ENCODE measurements at places on chromosomes 12 and 14.

- no peak for DNase-seq
These were observed 18.2 kb downstream of the IFNG-AS1 start for GRCh38 chr12:68007466-68007865.

- DNase-seq, result no peak
These were observed 249.5 kb upstream of the CLEC14A start for GRCh38 chr14:38505221-38505972.

GRCh38 chr12:58321414-58321813, 380.0 kb downstream of the ATP23 start:
- DNase-seq, result no peak

- peak; percentile 71 for DNase-seq
These were observed at the start of gene PELI2 for GRCh38 chr14:56117765-56118610. Gene PELI2, plus strand, starts transcription at chr14:56118411. Its CDS starts 250 bp downstream, at chr14:56118661.

DNA sequence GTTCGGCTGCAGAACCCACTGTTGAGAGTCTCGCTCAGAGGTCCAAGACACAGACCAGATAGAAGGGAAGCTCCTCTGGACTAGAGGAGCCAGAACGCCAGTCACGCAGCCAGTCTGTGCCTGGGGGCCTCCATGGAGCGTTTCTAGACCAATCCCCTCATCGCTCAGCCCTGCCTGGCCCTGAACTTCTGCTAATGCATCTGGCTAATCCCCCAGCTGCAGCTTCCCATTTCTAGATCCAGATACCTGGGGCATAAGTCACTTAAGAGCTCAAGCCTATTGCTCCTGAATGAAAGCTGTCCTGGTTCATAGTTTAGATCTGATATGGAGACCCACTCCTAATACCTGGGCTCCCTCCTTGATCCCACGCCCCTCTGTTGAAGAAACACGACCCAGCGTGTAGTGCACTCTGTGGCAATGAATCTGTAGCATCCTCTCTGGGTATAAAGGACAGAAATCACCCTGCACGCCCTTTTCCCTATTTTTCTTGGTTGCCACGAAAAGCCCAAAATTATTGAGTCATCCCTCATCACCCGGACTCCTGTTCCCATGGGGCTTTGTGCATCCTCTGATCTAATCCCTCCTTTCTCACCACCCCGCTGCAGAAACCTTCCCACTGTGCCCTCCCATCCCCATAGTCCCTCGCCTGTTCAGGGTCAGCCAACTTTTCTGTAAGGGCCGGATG, 341.6 kb upstream of the FKBP4 start:
- no peak for DNase-seq

DNA sequence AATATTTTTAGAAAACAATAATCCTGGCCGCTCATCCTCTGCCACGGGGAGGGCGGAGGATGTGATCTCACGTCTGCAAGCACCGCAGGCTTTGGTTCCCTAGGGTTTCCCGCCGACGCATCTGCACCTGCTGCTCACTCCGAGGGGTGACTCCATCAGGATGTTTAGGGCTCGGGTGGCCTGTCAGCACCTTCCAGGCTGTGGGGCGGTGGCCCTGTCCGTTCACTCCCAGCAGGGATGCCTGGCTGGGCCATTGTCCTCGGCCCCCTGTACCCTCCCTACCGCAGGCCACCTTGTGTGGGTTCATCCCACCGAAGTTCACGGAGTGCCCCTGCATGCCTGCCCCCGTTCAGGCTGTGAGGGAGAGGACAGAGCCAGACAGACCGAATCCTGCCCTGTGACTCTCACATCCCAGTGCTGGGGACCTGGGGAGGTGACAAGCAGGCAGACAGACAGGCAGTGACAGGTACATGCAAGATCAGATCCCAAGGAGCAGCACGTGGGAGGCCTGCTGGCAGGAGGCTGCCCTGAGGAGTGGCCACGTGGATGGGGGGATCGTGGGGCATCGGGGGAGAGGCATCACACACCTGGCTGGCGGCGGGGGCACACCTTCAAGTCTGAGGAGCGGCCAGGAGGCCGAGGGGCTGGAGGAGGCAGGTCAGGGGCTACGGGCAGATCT, 112.6 kb downstream of the ADGRD1 start:
- no peak for DNase-seq

- DNase-seq, result peak; percentile 50
These were observed 37.3 kb upstream of the ADGRD1 start for GRCh38 chr12:130916241-130916911.

DNA sequence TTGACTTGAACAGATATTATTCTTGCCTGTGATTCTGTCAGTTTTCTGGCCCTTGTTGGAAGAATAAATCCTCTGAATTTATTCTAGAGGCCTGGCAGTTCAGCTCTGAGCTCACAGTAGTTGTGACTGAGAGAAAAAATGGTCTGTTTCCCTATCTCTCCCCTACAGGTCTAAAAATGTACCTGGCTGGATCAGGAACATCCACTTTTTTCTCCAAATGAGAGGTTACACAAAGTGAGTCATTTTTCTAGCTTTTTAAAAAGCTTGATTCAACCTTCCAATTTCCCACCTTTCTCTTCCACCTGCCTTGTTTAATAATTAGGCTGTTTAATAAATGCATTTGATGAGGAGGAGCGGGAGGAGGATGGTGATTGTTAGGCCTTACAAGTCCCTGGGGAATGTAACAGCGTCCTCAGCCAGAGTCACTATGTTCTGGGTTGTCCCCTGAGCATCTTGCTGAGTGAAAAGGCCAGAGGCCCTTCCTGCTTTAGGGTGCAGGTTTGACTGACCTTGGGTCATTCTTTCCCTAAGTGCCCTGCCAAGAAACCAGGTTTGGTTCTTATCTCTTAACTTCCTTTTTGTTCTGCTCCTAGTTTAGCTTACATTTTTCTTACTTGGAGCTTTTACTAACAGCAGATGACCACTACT, 91.7 kb upstream of the FUT8 start:
- DNase-seq, result no peak

DNA sequence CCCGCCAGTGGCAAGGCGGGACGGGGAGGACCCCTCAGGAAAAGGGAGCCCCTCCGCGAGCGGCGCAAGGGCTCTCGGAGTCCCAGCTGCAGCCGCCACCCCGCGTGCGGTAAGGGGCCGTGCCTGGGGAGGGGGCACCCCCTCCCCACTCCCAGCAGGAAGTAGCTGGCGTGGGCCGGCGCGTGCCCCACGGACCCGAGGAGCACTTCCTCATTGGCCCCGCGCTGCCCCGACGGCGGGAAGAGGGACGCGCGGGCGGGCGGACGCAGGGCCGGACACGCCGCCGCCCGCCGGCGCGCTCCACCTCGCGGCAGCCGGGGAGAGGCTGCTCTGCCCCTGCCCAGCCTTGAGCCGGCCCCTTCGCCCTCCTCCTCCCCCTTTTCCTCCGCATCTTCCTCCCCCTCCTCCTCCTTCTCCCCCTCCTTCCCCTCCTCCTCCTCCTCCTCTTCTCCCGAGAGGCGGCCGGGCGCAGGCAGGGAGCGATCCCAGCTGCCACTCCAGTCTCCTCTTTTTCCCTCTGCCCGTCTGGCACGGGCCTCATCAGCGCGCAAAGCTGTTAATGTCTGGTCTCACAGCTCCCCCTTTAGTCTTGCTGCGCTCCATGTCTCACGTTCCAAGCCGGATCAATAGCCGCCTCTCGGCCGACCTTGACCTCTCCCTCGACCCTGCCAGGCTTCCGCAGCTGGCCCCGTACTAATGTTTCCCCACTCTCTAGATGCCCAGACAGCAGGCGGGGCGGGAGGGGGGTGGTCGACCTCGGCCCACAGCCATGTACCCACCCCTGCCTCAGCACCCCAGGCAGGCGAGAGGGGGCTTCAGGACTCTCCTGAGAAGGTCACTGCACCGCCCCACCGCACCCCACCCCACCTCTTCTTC, 2.6 kb upstream of the BCL11B start:
- DNase-seq, result peak; percentile 85

- no peak for DNase-seq
These were observed 68.2 kb downstream of the PLEKHG3 start for GRCh38 chr14:64772397-64772950.

Measured in right renal pelvis (tissue), 4 donors.